RWPE2 (cell line): ENCODE measurements at places on chromosomes 16 and 17.

DNA sequence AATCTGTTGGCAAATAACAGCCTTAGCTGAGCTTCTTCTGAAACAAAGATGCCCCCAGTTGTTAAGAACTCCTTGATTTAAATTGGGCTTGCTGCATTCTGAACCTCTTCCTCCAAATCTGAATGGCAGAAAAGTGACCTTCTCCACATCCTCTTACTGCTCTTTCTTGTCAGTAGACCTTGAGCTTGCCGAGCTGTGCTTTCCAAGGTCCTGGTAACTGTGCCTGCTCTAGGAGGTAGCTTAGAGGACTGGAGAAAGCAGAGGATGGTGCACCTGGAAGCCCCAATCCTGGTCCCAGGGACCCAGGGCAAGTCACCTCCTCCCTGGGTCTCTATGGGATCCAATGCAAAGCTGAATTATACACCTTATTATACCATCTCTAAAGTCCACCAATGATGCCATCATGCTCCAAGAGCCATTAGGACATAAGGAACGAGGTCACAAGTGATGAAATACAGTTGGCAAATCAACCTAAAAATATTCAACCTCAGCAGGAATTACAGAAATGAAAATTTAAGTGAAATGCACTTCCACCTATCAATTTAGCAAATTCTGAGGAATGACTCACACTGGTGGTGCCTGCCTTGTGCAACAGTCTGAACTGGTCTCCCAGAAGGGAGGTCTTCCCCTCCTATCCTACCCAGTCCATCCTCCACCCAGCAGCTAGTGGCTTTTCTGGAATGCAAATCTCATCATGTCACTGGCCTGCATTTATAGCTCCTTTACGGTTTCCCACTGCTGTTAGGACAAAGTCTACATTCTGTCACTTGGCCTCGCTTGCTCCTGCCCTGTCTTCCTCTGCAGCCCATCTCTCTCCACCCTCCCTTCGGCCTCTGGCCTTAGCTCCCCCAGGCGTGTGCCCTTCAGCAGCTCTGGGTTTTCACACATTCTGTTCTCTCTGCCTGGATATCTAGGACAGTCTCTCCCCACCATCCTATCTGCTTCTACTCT, 36.6 kb downstream of the TOM1L2 start:
- H3K27ac ChIP-seq = peak overlapping the region; percentile 90
- peak; percentile 68 for DNase-seq
- peaks cover 5% of the 10 kb centered on the region for H3K36me3 ChIP-seq
- no peak overlapping the region for H3K4me3 ChIP-seq

DNA sequence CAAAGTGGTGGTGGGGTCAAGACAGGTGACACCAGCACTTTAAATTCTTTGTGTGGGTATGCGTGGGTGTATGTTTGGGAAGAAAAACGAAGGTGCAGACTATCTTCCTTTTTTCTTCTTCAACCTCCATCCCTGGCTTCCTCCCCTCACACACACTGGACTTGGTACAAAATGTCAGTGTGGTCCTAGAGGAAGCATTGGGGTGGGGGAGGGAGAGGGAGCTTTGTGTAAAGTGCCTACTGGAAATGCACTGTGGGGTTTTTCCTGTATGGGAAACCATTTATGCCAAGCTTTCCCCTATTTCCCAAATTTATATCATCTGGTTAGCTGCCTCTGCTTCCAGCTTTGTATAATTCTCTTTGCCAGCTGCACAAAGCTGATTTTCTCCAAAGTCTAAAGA, 44.4 kb downstream of the SLFN12L start:
- no peak overlapping the region for H3K4me3 ChIP-seq
- H3K27me3 ChIP-seq = peaks cover 100% of the 10 kb centered on the region
- H3K36me3 ChIP-seq = no peaks in the 10 kb centered on the region

DNA sequence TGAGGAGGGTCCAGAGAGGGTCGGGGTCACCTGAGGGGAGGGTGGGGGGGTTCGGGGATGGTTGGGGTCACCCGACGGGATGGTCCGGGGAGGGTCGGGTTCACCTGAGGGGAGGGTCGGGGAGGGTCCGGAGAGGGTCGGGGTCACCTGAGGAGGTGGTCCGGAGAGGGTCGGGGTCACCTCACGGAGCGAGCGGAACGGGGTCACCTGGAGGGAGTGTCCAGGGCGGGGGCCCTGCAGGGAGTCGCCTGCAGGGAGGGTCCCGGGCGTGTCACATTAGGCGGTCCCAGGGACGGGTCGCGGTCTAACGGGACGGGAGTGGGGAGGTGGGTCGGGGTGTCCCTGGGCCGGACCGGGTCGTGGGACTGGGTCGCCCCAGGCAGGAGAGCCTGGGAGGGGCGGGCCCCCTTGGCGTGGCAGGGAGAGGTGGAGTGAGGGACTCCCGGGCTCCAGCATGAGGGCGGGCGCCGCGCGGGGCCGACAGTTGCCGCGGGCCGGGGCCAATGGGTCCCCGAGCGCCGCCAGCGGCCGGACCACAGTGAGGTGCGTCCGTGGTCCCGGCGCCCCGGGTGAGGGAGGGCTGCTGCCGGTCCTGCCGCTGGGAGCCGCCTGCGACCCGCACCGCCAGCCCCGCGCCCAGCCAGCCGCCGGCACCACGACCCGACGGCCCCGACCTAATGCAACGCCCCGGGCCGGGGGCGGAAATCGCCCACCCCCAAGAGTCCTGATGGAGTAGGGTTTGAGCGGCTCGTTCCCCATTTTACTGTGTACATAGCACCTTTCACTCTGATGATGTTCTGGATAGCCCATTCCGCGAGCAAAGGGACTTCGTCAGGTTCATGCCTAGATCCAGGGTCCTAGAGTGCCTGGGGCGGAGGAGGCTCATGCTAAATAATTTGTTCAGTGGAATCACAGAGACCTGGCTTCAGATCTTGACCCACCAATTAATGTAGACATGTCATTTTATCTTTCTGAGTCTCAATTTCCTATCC, 1.2 kb upstream of the ABCA3 start:
- no peak overlapping the region for H3K27ac ChIP-seq
- peaks cover 20% of the 10 kb centered on the region for H3K27me3 ChIP-seq
- no peak overlapping the region for H3K4me3 ChIP-seq

- H3K27ac ChIP-seq = no peak overlapping the region
- H3K36me3 ChIP-seq = no peaks in the 10 kb centered on the region
- no peak for DNase-seq
- H3K27me3 ChIP-seq = no peaks in the 10 kb centered on the region
- no peak overlapping the region for H3K4me3 ChIP-seq
- no peaks in the 10 kb centered on the region for H3K4me1 ChIP-seq
These were observed 484.0 kb downstream of the WWOX start for GRCh38 chr16:78583441-78583840.

DNA sequence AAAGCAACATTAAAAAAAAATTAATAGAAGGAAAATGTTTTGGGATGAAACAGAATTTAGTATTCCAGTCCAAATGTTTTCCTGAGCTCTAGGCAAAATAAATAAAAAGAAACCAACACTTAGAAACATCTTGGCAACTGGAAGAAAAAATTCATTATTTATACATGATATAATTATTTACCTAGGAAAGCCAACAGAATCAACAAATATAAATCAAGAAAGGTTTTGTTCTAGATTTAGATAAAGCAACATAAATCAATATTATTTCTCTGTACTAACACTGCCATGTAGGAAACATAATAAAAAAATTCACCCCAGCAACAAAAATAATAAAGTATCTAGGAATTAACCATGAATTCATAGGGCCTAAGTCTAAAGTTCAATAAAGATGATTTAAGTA, 167.4 kb downstream of the MYO1D start:
- H3K4me3 ChIP-seq = no peak overlapping the region
- no peaks in the 10 kb centered on the region for H3K4me1 ChIP-seq
- no peak for DNase-seq
- H3K27ac ChIP-seq = no peak overlapping the region
- H3K36me3 ChIP-seq = peaks cover 17% of the 10 kb centered on the region

DNA sequence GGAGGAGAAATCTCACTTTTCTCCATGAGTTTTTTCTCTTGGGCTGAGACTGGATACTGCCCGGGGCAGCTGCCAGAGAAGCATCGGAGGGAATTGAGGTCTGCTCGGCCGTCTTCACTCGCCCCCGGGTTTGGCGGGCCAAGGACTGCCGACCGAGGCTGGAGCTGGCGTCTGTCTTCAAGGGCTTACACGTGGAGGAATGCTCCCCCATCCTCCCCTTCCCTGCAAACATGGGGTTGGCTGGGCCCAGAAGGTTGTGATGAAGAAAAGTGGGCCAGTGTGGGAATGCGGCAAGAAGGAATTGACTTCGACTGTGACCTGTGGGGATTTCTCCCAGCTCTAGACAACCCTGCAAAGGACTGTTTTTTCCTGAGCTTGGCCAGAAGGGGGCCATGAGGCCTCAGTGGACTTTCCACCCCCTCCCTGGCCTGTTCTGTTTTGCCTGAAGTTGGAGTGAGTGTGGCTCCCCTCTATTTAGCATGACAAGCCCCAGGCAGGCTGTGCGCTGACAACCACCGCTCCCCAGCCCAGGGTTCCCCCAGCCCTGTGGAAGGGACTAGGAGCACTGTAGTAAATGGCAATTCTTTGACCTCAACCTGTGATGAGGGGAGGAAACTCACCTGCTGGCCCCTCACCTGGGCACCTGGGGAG, 19.1 kb downstream of the NGFR start:
- DNase-seq = no peak
- H3K36me3 ChIP-seq = no peaks in the 10 kb centered on the region
- H3K27me3 ChIP-seq = no peaks in the 10 kb centered on the region

- H3K36me3 ChIP-seq = no peaks in the 10 kb centered on the region
- no peak overlapping the region for H3K27ac ChIP-seq
- no peaks in the 10 kb centered on the region for H3K27me3 ChIP-seq
- H3K4me3 ChIP-seq = no peak overlapping the region
- DNase-seq = no peak
These were observed 25.0 kb upstream of the MILR1 start for GRCh38 chr17:64423881-64424280.

DNA sequence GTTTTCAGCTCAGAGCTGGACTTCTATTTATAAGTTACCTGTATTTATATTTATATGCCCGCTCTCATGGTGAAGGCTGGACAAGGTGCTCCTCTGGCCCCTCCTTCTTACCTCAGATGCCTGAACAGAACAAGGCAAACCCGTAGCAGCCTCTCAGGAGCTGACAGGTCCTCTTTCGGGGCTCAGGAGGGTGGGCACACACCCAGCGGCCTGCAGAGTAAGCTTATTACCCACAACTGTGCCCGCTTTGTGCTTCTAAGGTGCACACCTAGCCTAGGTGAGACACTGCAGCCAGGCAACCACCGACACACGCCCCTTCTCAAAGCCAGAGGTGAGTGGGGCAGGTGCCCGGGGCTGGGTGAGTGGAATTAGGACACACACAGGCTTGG, 5.3 kb downstream of the NKIRAS2 start:
- H3K4me3 ChIP-seq = no peak overlapping the region
- peaks cover 13% of the 10 kb centered on the region for H3K4me1 ChIP-seq
- H3K27me3 ChIP-seq = no peaks in the 10 kb centered on the region
- peaks cover 23% of the 10 kb centered on the region for H3K36me3 ChIP-seq
- no peak for DNase-seq

- peaks cover 64% of the 10 kb centered on the region for H3K36me3 ChIP-seq
- no peak for DNase-seq
- H3K4me3 ChIP-seq = no peak overlapping the region
- H3K27ac ChIP-seq = no peak overlapping the region
- H3K4me1 ChIP-seq = no peaks in the 10 kb centered on the region
- no peaks in the 10 kb centered on the region for H3K27me3 ChIP-seq
These were observed 22.1 kb downstream of the NME2 start for GRCh38 chr17:51188271-51188833.

DNA sequence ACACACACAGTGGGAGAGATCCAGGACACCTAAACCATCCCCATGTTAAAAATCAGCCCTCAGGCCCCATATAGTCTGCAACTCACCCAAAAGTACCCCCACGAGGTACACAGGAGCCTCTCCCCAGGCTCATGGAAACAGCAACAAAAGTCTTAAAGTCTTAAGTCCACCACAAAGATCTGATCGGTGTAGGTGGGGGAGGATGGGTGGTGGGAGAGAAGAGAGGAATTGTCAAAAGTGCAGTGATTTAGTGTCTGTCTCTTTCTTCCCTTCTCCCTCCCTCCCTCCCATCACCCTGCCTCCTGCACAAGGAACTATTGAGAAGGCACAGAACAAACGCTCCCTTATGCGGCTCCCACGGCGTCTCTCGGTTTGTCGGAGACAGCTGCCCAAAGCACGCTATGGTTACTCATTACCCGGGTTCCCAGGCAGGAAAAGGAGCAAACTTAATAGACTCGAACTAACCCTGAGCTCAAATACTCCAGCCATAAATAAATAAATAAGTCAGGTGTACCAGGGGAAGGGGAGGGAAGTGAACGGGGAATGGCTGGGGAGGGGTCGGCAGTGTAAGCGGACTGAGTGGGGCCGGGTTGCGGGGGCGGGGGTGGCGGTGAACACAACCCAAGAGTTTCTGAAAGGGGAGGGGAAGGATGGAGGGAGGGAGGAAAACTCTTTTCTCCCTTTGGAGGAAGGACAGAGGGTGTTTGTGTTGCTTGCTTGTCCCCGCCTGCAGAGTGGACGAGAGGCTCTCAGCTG, 477.4 kb downstream of the SLC39A11 start:
- no peak for DNase-seq
- H3K4me3 ChIP-seq = no peak overlapping the region
- H3K36me3 ChIP-seq = no peaks in the 10 kb centered on the region
- no peaks in the 10 kb centered on the region for H3K27me3 ChIP-seq
- peak overlapping the region; percentile 84 for H3K27ac ChIP-seq
- peaks cover 20% of the 10 kb centered on the region for H3K4me1 ChIP-seq

- DNase-seq = no peak
- no peak overlapping the region for H3K27ac ChIP-seq
- peaks cover 76% of the 10 kb centered on the region for H3K36me3 ChIP-seq
- no peaks in the 10 kb centered on the region for H3K27me3 ChIP-seq
- H3K4me3 ChIP-seq = no peak overlapping the region
These were observed 99.5 kb upstream of the DNAH17 start for GRCh38 chr17:78676412-78677302.

DNA sequence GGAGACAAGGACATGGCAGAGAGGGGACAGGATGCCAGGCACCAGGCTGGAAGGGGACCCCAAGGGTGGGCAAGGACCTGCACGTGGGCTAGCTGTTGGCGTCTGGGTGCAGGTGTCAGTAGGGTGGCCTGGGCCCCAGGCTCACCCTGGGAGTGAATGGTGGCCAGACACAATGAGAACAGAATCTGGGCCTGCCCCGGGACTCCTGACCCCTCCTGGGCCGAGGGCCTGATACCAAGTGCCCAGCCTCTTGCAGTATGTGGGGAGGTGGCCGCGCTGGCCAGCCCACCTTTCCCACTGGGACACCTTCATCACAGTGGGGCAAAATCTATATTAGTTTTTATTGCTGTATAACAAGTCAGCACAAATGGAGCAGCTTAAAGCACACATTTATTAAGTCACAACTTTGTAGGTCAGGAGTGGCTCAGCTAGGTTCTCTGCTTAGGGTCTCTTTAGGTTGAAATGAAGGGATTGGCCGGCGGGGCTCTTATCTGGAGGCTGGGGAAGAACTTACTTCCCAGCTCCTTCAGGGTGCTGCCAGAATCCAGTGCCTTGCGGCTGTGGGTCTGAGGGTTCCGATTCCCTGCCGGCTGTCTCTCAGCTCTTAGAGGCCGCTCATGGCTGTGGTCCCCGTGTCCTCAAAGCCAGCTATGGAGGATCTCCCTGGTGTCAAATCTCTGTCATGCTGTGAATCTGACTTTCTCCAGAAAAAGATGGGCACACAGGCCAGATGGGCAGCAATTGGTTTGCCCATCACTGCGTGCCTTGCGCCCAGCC, 3.6 kb downstream of the PRSS33 start:
- peaks cover 4% of the 10 kb centered on the region for H3K27me3 ChIP-seq
- H3K36me3 ChIP-seq = no peaks in the 10 kb centered on the region
- peak; percentile 31 for DNase-seq
- H3K4me3 ChIP-seq = no peak overlapping the region
- H3K4me1 ChIP-seq = no peaks in the 10 kb centered on the region
